ENCODE measurements at places on chromosomes 3 and 15. TPM values are rescaled to one million over a fixed set of nuclear protein-coding genes. Genes with fewer than 3 reads are reported as not detected.

The LIPC gene
- 1.0 TPM for total RNA-seq

The HOMER2 gene
- 5.4 TPM for total RNA-seq

DNA sequence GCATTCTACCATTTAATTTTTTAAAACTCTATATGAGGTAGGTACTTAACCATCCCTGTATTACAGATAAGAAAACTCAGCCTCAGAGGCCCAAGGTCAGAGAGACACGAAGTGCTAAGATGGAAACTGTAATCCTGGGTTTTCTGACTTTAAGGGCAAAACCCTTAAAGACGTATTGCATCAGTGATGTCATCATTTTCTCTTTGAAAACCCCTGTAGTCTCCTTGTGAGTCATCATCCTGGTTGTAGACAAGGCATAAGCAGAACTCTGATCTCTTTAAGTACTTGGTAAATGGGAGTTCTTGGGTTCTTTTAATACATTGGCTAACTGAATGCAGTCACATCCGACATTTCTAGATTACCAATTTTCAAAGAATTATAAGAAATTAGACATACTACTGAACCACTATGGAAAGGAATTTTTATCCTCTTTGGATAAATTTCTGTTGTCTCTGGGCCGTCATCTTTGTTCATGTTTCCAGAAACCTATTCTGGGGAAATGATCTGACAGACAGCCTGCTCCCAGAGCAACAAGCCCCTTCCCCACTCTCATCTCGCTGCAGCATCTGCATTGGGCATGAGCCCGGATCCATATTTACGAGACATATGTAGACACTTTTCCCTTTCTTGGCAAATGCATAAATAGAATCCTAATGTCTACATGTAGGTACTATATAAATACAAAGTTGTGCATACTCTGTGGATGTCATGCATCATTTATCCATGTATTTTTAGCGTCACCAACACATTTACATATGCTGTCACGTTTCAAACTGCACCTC is 48.7 kb upstream of the MDFIC2 start:
- no peak overlapping the region for H3K27ac ChIP-seq
- H3K27me3 ChIP-seq, result peaks cover 8% of the 10 kb centered on the region
- DNase-seq, result no peak
- peaks cover 2% of the 10 kb centered on the region for H3K4me1 ChIP-seq
- no peaks in the 10 kb centered on the region for H3K36me3 ChIP-seq
- no peak overlapping the region for H3K4me3 ChIP-seq

DNA sequence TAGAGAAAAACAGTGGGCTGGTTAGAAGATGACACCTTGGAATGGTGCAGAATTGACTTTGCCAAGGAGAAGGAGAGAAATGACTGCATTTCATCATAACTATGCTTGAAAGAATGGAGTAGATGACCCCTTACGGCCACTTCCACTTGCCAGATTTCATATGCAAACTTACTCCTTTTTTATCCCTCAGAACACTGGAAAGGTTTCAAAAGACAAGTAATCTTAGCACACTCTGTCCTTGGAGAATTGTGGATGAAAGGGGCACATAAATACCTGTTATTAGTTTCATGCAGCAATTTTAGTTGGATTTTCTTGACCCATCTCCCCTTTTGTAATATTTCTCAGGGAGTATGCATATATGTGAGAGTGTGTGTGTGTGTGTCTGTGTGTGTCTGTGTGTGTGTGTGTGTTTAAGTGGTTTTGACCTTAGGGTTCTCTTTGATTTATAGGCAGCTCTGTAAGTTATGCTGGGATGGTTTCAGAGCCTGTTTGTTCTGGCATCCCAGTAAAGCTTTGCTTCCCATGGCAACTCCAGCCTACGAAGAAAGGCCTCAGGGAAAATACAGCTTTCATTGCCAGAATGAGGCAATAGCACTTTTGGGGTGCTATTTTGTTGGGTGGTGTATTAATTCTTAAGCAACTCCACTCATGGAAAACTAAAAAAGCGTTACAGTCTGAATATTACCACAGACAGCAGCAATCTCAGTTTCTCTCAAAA is 122.2 kb upstream of the TP63 start:
- H3K36me3 ChIP-seq, result no peaks in the 10 kb centered on the region
- H3K27me3 ChIP-seq, result peaks cover 3% of the 10 kb centered on the region
- no peak for DNase-seq
- H3K4me1 ChIP-seq, result no peaks in the 10 kb centered on the region

DNA sequence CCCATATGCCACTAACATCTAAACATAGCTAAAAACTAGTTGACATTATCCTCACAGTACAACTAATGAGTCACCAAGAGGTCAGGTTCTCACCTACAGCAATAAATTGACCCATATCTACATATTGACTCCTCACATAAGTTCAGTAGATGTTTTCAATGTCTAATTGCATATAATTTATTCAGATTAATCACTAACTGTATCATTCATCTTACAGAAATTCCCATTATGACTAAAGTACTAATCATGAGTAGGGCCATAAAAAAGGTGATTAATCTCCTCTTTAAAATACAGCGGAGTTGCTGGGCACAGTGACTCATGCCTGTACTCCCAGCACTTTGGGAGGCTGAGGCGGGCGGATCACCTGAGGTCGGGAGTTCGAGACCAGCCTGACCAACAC is 82.4 kb upstream of the ST3GAL6 start:
- no peaks in the 10 kb centered on the region for H3K36me3 ChIP-seq
- H3K27me3 ChIP-seq, result no peaks in the 10 kb centered on the region
- H3K27ac ChIP-seq, result no peak overlapping the region
- H3K4me1 ChIP-seq, result no peaks in the 10 kb centered on the region

GRCh38 chr3:100941041-100941440 is 52.2 kb downstream of the ABI3BP start:
- no peaks in the 10 kb centered on the region for H3K36me3 ChIP-seq
- no peak overlapping the region for H3K27ac ChIP-seq

GRCh38 chr3:54685213-54685612 is 242.6 kb downstream of the LRTM1 start:
- H3K36me3 ChIP-seq, result no peaks in the 10 kb centered on the region
- no peak overlapping the region for H3K4me3 ChIP-seq
- DNase-seq, result no peak
